ENCODE measurements at places on chromosomes 5 and 9. TPM values are rescaled to one million over a fixed set of nuclear protein-coding genes. Genes with fewer than 3 reads are reported as not detected.
A peak's percentile ranks its signal among the peaks of the same experiment; 100 is the strongest.

- DNase-seq: no peak
These were observed 95.4 kb upstream of the PRDM9 start for GRCh38 chr5:23411994-23412393.

Gene PCDHB5
- 0.31 TPM for total RNA-seq

Gene NKD2
- 1.6 TPM for total RNA-seq

DNA sequence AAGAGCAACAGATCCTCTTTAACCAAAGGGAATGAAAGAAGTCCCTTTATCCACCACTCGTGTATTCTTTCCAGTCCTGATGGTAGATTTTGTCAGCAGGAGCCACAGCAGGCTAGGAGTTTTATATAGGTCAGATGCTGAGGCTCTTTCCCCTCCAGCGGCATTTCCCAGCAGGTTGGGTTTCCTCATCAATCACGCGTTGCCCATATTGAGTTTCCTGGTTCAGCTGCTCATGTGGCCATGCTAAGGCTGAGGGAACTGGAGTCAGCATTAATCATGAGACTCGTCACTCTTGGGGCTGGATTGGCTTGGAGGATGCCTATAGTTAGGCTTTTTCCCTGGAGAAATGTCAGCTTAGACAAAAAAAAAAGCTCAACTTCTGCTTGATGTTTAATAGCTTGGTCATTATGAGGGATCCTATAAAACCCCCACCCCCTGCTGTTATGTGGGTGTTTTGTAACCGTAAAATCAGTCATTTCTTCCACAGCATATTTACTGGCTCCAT lies 193.4 kb upstream of the GAS1 start:
- DNase-seq: no peak

Gene SH2D3C
- 3.1 TPM for total RNA-seq

DNA sequence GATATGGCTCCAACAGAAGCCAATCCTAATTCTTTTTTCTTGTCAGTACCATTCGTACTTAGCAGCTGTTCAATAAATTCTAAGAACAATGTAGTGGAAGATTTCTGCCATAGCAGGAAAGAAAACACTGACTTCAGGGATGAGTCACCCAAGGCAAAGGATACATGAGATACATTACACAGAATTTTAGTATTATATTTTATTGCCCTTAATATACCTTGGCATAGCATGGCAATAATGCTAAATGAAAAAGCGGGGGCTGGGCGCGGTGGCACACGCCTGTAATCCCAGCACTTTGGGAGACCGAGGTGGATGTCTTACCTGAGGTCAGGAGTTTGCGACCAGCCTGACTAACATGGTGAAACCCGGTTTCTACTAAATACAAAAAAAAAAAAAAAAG lies 619.1 kb upstream of the DAB2 start:
- DNase-seq: peak; percentile 34

Gene FOXD4L3
- total RNA-seq: not detected

Gene GRXCR2
- total RNA-seq: not detected

- DNase-seq: no peak
These were observed 78.0 kb downstream of the CACNA1B start for GRCh38 chr9:137955586-137955985.

GRCh38 chr5:10726179-10726912 lies 34.7 kb downstream of the DAP start:
- no peak for DNase-seq

DNA sequence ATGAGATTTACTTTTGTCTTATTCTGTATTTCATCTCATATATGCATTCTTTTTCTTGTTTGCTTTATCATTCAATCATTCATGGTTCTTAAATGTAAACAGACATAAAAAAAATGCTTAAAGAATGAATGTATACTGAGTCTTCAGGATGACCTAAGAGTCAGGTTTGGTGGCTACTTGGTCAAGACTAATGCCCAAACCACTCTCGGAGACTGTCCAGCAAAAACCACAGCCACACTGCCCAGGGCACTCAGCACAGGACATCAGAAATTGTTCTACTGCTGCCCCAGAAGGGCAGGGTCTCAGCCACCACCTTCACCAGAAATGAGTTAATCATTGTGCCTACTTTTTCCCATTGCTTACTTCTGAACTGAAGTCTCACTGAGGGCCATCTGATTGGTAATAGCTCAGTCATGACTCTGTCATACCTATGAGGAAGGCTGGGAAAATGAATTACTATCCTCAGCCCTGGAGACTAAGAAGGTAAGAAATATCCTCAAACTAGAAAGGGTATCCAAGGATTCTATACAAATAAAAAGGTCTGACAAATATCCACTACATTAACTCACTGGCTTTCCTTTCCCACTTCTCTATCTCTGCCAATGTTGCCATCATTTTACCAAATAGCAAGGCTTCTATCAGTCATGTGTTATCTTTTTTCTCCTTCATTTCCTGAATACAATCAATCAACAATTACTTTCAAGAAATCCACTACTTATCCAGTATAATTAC lies 236.1 kb downstream of the CETN3 start:
- no peak for DNase-seq

DNA sequence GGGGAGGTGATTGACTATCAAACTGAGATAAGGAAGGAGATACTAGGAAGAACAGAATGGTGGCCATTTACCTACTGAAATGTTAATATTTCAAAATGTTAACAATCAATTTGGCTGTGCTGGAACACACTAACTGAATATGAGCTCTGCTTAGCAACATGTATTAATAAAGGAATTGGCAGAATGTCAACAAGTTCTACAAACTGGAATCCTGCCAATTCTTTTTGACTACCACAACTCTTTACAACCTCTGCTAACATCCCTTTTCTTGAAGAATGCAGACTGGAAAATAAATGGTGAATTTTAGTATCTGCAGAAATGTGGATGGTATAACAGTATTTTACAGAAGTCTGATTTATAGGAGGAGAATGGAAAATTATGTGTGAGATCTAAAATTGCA lies 446.4 kb downstream of the ISL1 start:
- DNase-seq: no peak

GRCh38 chr5:142306077-142306502 lies 18.7 kb downstream of the SPRY4 start:
- DNase-seq: no peak

DNA sequence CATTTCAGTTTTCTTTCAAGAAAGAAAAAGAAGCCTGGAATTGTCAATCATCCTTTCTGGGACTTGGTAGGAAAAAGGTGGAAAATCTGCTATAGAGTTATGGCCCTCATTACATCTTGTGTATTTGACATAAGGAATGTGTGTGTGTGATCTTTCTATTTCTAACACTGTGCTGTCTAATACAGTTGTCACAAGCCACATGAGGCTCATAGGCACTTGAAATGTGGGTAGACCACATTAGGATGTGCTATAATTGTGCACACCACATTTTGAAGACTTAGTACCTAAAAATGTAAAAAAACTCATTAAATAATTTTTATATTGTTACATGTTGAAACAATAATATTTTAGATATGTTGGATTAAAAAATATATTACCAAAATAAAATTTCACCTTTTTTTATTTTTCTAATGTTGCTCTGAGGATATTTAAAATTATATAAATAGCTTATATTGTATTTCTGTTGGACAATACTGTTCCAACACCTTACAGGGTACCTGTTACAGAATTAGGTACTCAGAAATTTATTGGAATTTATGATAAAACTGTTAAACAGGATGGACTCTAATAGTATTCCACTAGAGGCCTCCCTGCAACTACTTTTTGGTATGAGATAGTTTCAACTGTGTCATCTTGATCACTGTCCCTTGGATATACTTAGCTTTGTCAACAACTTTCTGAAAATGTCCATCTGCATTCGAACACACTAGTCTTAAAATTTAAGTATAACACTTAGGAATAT lies 18.4 kb downstream of the MSANTD3 start:
- no peak for DNase-seq

DNA sequence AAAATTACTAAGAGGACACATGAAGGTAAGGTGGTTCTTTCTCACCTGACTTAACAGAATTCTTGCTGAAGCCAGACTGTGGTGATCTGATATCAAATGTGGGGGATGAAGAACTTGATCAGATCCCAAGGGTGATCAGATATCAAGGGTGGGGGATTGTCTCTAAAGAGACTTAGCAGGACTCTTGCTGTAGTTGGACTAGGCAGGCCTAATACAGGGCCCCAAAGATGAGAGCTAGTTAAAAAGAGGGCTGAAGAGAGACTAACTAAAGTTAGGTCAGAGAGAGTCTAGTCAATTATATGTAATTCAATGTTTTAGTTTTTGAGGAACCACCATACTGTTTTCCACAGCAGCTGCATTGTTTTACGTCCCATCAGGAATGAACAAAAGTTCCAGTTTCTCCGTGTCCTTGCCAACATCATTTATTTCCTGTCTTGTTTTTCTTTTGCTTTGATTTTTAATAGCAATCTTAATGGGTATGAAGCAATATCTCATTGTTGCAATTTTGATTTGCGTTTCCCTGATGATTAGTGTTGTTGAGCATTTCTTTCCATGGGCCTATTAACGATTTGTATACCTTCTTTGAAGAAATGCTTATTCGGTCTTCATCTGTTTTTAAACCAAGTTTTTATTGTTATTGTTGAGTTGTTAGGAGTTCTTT lies 77.6 kb upstream of the ALDH1A1 start:
- no peak for DNase-seq

DNA sequence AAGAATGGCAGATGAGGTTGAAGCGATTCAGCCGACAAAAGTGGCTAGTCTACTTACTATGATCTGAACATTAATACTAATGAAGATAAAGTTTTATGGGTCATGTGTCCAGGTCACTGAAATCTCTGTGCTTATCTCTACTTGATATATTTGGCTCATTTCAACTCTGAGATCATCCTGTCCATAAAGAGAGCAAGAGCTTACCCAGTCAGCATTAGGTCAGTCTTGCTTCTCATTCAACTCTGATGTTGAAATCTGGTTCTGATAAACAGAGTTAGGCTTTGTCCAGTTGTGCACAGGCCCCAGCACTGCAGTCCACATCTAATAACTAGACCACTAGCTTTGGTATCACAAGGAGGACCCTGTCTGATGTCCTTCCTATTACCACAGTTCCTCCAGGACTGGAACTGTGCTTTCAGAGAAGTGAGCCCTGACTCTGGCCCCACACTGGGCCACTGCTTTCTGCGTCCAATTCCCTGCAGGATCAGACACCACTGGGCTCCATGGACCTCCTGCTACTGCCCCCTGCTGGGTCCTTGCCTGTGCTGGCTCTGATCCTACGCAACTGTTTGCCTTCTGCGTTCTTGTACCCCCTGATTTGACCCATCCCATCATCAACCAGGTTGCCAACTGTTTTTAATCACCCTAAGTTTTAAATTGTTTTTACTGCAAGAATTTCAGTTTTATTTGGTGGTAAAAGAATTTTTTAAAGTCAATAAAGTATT lies 23.7 kb upstream of the FAM120A start:
- DNase-seq: peak; percentile 69

GRCh38 chr5:116076496-116076895 lies 8.3 kb upstream of the COMMD10 start:
- no peak for DNase-seq

DNA sequence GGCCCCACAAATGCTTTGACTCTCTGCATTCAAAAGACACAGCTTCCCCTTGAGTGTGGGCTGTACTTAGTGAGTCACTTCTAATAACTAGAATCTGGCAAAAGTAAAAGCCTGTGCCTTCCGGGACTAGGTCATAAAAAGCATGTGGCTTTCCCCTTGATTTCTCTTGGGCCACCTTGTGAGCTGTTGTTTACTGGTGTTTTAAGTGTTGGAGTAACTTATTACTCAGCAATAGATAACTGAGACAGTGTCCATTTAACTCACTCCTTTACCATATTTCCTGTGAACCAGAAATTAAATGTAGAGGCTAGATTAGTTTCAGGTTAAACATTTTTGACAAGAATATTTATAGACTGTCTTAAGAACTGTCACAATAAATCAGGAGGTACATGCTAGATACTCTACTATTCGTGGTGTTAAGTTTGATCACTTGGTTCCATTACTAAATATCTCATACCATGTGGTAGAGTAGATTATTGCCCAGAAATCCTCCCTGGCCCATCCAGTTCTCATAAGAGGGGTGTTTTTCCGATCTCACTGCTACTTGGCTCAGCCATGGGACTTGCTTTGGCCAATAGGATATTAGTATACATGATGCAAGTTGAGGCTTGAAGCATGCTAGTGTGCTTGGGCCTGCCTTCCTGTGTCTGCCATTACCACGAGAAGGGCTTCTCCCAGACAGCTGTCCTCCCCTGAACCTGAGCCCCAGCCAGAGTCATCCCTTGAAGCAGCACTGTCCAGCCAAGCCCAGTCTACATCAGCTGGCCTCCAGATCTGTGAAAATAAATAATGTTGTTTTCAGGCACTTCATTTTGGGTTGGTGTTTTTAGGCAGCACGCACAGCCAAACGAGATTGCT lies 10.4 kb upstream of the CMBL start:
- no peak for DNase-seq

Gene DND1
- total RNA-seq: 1.0 TPM

- DNase-seq: no peak
These were observed 36.3 kb upstream of the HAND1 start for GRCh38 chr5:154514331-154514730.

- DNase-seq: no peak
These were observed 1.1 kb downstream of the SPATA31D1 start for GRCh38 chr9:81989700-81990099.

DNA sequence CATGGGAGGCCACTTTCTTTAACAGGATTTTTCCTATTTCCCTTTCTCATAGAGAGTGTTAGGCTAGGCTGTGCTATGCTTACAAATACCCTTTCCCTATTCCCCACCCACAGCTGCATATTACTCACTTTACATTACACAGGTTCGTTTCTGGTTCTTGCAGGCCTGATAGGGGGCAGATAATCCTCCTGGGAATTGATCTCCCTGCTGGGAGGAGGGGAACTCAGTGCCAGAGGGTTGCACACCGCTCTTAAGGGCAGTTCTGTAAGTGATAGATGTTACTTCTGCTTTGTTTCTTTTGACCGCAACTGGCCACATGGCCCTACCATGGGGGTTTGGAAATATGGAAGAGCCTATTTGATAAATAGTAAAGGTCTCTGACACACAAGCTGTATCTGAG lies 54.0 kb upstream of the NTRK2 start:
- no peak for DNase-seq

Gene LIFR
- total RNA-seq: 8.1 TPM

Measured in left colon (tissue), 2 donors.